H1 (cell line): ENCODE measurements at places on chromosomes 3 and 15.

DNA sequence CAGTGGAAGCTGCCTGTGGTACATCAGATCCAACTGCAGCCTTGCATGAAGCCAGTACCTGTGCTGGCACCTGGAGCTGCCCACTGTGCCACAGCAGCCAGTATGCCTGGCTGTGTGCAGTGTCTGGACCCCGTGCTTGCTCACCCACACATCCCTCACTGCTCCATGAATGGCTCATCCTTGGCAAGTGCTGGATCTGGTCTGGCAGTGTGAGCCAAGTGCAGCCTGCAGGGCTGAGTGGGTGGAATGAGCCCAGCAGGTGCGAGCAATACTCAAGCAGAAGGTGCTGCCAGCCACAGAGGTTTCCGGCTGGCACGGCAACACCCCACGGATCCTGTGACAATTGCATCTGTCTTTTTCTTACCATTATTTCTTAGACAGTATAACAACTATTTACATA, 488.2 kb upstream of the ROBO2 start:
- no peaks in the 10 kb centered on the region for H3K36me3 ChIP-seq
- H3K4me1 ChIP-seq = no peaks in the 10 kb centered on the region
- no peak for DNase-seq
- no peak overlapping the region for H3K27ac ChIP-seq
- no peak overlapping the region for H3K4me3 ChIP-seq
- no peaks in the 10 kb centered on the region for H3K27me3 ChIP-seq

DNA sequence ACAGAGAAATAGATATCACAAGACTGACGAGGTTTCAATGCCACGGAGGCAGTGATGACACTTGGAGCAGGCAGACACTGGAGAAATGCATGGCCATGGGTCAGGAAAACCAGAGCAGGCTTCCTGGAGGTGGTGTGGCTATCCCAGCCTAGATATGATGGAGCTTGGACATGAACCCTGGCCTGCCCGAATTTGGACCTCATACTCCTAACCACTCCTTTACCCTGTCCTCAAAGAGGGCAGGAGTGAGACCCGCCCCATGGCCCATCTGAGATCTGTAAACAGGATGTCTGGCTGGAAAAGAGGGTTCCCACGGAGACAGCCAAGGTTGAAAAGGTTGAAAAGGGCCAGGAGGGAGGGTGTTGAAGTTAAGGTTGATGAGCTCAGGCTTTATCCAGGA, 31.0 kb downstream of the CPN2 start:
- peaks cover 14% of the 10 kb centered on the region; the same call in 1 of the 2 replicates for H3K27me3 ChIP-seq
- H3K27ac ChIP-seq = no peak overlapping the region
- no peak for DNase-seq
- no peaks in the 10 kb centered on the region for H3K36me3 ChIP-seq

DNA sequence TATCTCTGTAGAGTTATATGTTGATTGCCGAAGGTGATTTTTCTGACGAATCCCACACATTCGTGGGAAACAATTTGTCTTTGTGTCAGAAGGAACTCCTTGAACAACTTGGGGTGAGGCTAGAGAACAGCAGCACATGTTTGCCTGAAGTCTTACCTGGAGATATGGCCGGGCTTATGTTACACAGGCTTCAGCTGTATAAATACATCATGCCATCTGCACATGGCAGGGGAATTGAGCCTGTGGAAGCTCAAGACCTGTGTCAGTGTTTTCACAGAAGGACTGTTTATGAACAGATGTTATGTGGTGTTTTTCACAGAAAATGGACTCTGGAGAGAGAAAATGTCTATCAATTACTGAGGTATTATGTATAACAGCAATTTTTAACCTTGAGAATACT, 203.6 kb upstream of the MDFIC2 start:
- no peak for DNase-seq
- H3K4me1 ChIP-seq = no peaks in the 10 kb centered on the region
- H3K27ac ChIP-seq = no peak overlapping the region
- H3K27me3 ChIP-seq = no peaks in the 10 kb centered on the region
- no peaks in the 10 kb centered on the region for H3K36me3 ChIP-seq
- H3K4me3 ChIP-seq = no peak overlapping the region

DNA sequence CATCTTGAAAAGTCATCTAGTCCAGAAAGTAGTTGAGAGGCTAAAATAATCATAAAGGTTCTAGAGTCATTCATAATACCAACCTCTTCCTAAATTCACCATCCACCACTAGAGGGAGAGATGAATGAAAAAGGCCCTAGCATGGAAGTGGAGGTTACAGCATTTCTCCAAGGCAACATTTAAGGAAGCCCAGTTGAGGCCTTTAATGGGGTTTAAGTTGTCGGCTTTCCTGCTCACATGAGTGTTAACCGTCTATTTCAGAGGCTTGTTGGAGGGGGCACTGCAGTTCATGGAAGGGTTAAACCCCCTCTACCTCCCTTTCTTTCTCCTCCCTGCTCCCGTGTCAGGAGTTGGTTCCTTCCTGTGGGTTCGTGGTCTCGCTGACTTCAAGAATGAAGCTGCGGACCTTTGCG, 3.8 kb upstream of the SLCO3A1 start:
- H3K27ac ChIP-seq = no peak overlapping the region
- H3K4me3 ChIP-seq = no peak overlapping the region
- DNase-seq = no peak
- peaks cover 7% of the 10 kb centered on the region; the same call in 1 of the 2 replicates for H3K27me3 ChIP-seq
- peaks cover 4% of the 10 kb centered on the region; the same call in 1 of the 2 replicates for H3K4me1 ChIP-seq

DNA sequence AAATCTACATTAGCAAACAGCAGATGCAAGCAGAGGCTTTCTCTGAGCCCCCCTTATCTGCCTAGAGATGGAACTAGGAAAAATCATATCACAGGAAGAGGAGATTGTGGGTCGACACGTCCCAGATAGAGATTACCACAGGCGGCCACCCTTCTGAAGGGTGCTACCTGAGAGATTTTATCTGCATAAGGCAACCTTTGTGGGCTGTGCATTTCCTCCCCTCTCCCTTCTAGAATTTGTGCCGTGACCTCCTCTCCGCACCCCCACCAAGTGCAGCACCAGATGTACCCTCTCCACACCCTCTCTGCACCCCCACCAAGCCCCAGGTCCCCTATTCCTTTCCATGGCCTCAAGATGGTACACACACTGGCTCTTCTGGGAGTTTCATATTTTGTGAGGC, 27.4 kb downstream of the METTL6 start:
- H3K27ac ChIP-seq = no peak overlapping the region
- no peaks in the 10 kb centered on the region for H3K36me3 ChIP-seq
- no peaks in the 10 kb centered on the region for H3K4me1 ChIP-seq
- no peak for DNase-seq
- no peaks in the 10 kb centered on the region for H3K27me3 ChIP-seq
- H3K4me3 ChIP-seq = no peak overlapping the region

GRCh38 chr15:96418146-96418545, 87.6 kb downstream of the NR2F2 start:
- DNase-seq = no peak
- peaks cover 70% of the 10 kb centered on the region for H3K27me3 ChIP-seq
- H3K36me3 ChIP-seq = no peaks in the 10 kb centered on the region
- H3K27ac ChIP-seq = no peak overlapping the region
- H3K4me1 ChIP-seq = peaks cover 6% of the 10 kb centered on the region

GRCh38 chr3:29426302-29427226, 145.7 kb downstream of the RBMS3 start:
- H3K27ac ChIP-seq = no peak overlapping the region
- DNase-seq = no peak
- no peaks in the 10 kb centered on the region for H3K4me1 ChIP-seq
- no peak overlapping the region for H3K4me3 ChIP-seq

DNA sequence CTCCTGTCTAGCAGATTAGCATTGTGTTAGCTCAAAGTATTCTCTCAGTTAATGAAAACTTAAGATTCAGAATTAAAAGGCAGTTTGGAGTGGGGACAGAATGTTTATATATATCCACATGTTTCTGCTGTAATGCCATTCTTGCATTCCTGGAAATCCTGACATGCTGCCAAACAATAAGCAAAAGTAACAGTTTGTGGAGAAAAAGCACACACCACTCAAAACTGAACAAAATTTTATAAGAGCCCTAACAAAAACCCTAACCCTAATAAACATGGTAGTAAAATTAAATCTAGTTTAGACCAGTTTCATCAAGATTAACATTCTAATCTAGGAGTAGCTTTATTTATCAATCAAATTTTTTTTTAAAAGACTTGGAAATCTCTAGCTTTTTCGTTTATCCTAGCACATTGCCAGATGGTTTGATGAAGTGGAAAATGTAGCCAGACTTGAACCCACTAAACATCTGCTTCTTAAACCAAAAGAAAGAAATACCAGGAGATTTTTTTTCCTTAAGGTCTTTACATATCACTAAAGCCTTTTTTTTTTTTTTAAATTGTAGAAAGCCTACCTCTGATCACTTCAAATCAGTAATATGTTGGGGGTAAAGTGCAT, 3.7 kb downstream of the TCAIM start:
- no peaks in the 10 kb centered on the region for H3K27me3 ChIP-seq
- no peak for DNase-seq
- H3K27ac ChIP-seq = no peak overlapping the region
- no peaks in the 10 kb centered on the region for H3K36me3 ChIP-seq
- no peak overlapping the region for H3K4me3 ChIP-seq

DNA sequence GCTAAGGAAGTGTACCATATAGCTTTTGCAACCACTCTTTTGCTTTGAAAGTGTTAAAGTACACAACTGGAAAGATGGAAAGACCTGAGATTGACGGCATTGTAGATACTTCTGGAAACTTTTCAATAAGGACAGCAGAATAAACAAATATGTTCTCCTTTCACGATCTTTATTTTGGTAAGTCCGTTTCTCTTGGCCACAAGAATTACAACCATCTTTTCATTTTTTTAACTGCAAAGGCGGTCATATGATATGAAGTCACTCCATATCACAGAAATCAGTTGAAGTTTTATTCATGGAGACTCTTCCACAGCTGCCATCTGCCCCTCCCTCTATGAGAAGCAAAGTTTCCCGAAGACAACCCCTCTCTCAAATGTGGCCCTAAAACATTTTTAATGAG, 303.4 kb upstream of the ICE2 start:
- no peaks in the 10 kb centered on the region for H3K27me3 ChIP-seq
- no peak overlapping the region for H3K4me3 ChIP-seq
- DNase-seq = no peak

DNA sequence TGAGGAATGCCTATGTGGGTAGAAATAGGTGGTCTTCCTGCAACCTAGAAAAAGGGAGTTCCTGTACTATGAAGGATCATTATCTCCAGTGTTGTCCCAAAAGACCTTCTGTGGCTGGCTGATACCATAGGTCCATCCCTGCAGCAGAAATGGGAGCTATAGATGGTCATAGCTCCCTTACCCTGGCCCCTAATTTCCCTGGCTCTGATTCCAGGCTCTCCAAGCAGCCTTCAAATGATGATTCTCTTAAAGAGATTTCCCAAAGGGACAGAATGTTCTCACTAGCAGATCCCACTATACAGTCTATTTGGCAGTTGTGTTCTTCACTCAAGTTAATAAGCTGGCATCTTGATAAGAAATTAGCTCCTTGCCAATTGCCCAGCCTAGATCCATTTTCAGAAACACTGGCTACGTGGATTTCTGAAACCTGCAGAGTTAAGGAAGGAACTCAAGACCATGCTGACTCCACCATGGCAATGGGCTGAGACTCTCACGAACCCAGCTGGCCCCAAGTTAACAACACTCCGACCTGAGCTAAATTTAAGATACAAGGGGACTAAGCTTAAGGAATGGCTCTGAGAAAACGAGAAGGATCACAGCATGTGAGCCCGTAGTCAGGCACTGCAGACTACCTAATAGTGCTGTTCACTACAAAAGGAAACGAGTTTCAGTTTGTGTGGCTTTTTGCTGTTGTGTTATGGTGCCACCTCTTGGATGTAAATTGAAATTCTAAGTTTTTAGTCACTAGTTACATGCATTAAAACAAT, 11.4 kb downstream of the C15orf40 start:
- no peaks in the 10 kb centered on the region for H3K36me3 ChIP-seq
- H3K4me3 ChIP-seq = no peak overlapping the region
- H3K4me1 ChIP-seq = no peaks in the 10 kb centered on the region
- no peaks in the 10 kb centered on the region for H3K27me3 ChIP-seq
- no peak overlapping the region for H3K27ac ChIP-seq

GRCh38 chr3:14238930-14239329, 60.3 kb downstream of the LSM3 start:
- H3K4me3 ChIP-seq = no peak overlapping the region
- H3K4me1 ChIP-seq = no peaks in the 10 kb centered on the region
- no peaks in the 10 kb centered on the region for H3K36me3 ChIP-seq
- DNase-seq = no peak
- no peaks in the 10 kb centered on the region for H3K27me3 ChIP-seq

GRCh38 chr15:90141646-90142045, 39.4 kb upstream of the IDH2 start:
- H3K4me3 ChIP-seq = no peak overlapping the region
- H3K27ac ChIP-seq = no peak overlapping the region
- no peak for DNase-seq
- H3K27me3 ChIP-seq = no peaks in the 10 kb centered on the region
- no peaks in the 10 kb centered on the region for H3K4me1 ChIP-seq

- no peak for DNase-seq
- H3K4me1 ChIP-seq = no peaks in the 10 kb centered on the region
- no peaks in the 10 kb centered on the region for H3K36me3 ChIP-seq
- H3K27ac ChIP-seq = no peak overlapping the region
- no peak overlapping the region for H3K4me3 ChIP-seq
Observed at GRCh38 chr15:32979710-32980109, 214.8 kb downstream of the FMN1 start.

GRCh38 chr3:149472030-149472797, 2.3 kb upstream of the TM4SF4 start:
- H3K27me3 ChIP-seq = no peaks in the 10 kb centered on the region
- no peaks in the 10 kb centered on the region for H3K36me3 ChIP-seq
- no peaks in the 10 kb centered on the region; the same call in 1 of the 2 replicates for H3K4me1 ChIP-seq
- no peak overlapping the region for H3K4me3 ChIP-seq
- H3K27ac ChIP-seq = no peak overlapping the region
- DNase-seq = no peak

GRCh38 chr15:70643783-70644125, 119.6 kb downstream of the UACA start:
- H3K36me3 ChIP-seq = no peaks in the 10 kb centered on the region
- H3K4me3 ChIP-seq = no peak overlapping the region
- 0 out of 2 replicates have a peak, but pooled peaks cover 2% of the 10 kb centered on the region for H3K4me1 ChIP-seq
- no peak overlapping the region for H3K27ac ChIP-seq
- H3K27me3 ChIP-seq = no peaks in the 10 kb centered on the region

DNA sequence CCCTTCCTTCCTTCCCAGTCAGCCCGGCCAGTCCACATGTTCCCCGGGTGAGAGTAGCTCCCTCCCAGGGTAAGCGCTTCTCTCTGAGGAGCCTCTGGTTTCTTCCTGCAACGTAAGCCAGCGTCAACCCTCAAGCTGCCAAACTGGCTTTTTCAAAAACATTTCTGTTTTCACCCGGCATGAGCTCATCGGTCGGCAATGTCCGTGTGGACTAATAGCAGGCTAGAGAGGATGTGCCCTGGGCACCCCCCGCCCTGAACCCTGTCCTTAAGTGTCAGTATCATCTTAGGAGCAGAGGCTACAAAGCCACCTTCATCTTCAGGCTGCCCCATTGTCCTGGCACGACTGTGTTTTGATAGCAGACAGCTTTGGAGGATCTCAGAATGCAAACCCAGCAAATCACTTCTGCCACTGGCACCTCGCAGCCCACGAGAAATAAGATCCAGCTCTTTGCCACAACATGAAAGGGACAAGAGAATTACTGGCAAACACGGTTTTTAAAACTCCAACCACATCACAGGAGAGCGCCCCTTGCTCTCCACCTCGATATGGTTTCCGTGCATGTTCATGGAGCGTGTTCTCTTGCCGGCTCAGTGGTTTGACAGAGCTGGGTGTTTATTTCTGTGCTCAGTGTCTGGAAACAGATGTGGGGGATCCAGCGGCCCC, 9.9 kb downstream of the ALDH1A3 start:
- H3K4me3 ChIP-seq = no peak overlapping the region
- H3K36me3 ChIP-seq = no peaks in the 10 kb centered on the region
- H3K4me1 ChIP-seq = peaks cover 7% of the 10 kb centered on the region; the same call in 1 of the 2 replicates
- no peaks in the 10 kb centered on the region for H3K27me3 ChIP-seq
